ENCODE measurements at places on chromosomes 4 and X. TPM values are rescaled to one million over a fixed set of nuclear protein-coding genes. Genes with fewer than 3 reads are reported as not detected.
A peak's percentile ranks its signal among the peaks of the same experiment; 100 is the strongest.

- no peak for DNase-seq
Measured at GRCh38 chr4:10816571-10816970, 132.0 kb upstream of the CLNK start.

DNA sequence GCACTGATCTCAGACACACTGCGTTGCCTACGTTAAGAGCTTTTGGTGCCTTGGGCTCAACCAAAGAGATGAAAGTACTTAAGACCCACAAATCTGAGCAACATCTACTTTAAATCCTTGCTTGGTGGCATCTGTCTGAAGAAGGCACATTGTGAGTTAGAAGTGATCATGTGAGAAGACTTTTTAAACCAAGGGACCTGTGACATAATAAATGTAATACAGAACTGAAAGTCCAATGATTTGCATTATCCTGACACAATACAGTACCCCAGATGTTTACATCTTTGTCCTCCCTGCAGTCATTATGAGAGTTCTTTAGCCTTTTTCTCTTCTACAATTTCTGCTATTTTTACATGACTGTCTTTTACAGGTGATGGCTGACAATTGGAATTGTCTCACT, 96.7 kb upstream of the FTHL17 start:
- DNase-seq: no peak

DNA sequence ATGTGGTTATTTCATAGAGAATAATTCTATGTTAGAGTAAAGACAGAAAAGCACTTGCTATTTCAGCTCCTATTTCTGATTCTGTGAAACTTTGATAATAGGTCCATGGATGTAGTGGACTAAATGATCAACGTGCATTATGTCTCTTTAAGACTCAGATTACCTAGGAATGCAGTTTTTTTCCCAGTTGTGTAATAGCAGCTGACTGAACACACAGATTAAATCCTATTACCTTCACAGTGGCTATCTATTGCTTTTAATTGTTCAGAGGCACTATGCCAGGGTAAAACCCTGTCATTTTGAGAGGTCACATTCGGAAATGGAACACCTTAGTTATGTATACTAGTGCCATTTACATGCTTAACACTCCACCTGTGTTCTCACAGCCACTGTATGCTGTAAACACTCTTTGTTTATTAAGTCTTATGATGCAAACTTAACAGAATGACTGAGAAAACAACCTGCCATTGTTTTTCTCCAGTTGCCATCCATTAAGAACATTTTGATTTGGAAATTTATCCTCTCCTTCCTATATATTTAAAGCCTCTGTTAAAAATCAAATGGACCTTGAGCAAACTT, 70.5 kb downstream of the HPGD start:
- no peak for DNase-seq

DNA sequence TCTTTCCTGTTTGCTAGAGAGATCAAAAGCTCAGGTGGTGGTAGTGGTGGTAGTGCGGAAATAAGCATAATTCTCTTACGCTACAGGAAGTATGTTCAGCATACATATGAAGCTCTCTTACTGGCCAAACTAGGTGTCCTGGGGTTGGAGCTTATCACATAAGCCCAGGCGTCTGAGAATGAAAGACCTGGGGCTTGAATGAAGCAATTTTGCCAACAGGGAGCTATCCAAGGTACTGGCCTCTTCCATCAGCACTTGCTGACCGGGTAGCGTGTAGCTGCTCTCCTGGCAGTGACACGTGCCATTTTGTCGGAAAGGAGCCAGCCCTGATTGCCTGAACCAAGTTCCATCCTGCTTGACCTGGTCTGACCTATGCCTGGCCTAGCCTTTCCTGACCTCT, 65.9 kb upstream of the HPF1 start:
- DNase-seq: peak; percentile 33

GRCh38 chr4:100431416-100431815, 86.4 kb downstream of the EMCN start:
- no peak for DNase-seq

DNA sequence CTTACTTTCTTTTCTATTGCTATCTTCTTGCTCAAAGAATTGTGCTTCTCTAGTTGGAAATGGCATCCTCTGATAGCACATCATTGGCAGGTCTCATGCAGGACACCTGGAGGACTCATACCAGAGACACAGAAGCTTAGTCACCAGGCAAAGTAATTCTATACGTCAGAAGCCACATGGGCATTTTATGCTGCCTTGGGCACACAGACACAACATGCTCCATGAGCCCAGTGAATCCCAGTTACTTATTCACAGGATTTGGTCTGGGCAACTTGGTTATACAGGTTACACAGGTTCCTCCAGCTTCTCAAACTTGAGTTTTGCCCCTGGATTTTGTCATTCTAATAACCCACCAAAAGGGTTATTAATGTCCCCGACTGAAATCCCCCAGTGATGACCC, 7.1 kb downstream of the RASSF6 start:
- DNase-seq: no peak

- no peak for DNase-seq
Measured at GRCh38 chrX:54715621-54716020, 82.4 kb downstream of the ITIH6 start.

GRCh38 chrX:143615851-143616250, 20.1 kb downstream of the SLITRK4 start:
- no peak for DNase-seq

GRCh38 chrX:35122756-35123155, 180.2 kb downstream of the FAM47B start:
- DNase-seq: no peak

DNA sequence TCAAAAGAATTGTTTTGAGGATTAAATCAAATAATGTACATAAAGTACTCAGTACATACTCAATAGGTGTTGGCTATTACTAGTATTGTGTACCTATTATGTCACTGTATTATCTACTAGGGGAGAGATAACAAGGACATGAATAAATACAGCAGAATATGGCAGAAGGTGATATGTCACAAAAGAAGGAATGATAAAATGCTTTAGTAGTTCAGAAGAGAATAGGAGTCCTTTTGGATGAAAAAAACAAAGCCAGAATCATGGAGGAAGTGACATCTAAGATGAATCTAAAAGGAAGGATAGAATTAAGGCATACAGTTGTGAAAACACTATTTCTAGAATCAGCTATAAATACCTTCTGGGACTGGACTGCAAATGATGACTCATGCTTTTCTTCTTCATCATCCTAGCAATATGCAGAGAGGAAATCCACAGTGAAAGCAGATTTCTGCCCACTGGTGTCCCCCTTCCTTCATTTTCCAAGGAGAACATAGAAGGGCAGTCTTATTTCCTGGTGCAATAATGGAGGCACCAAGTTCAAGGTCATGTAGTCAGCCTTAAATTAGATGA, 98.7 kb downstream of the GLUD2 start:
- DNase-seq: no peak

DNA sequence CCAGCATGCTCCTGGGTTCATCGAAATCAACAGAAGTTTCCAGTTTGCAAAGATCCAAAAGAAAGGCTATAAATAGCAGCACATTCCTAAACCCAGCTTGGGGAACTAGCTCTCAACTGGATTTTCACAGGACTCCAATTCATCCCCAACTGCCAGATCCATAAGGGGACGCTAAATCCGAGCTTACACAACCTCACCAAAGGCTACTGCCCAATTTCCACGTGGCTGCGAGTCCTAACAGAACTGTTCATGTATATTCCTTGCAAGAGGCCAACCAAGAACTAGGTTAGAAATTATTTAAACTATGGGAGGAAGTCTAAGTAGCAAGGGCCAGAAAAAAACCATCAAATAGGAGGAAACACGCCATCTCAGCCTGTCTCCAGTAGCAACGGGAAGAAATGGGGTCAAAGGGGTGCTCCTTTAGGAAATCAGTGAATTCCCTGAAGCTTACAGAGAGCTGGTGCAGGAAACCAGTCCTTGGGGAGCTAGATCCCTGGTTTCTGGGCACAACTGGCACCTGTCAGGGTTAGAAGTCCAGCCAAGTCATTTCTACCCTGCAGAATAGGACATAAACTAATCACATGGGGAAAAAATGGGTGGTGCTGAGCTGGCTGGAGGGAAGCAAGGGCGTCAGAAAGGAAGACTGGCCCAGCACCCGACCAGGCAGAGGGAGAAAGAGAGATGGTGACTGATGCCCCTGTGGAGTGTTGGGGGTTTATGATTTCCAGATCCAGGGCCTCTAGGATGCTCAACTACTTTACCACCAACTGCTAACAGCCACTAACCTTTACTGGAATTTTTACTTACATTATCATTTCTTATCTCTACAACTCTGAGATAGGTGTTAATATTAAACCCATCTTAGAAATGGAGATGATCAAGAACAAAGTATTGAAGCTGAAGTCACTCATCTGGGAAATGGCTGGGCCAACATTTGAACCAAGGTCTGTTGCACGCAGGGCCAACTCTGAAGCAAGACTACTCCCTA, 20.5 kb downstream of the RELL1 start:
- DNase-seq: no peak

DNA sequence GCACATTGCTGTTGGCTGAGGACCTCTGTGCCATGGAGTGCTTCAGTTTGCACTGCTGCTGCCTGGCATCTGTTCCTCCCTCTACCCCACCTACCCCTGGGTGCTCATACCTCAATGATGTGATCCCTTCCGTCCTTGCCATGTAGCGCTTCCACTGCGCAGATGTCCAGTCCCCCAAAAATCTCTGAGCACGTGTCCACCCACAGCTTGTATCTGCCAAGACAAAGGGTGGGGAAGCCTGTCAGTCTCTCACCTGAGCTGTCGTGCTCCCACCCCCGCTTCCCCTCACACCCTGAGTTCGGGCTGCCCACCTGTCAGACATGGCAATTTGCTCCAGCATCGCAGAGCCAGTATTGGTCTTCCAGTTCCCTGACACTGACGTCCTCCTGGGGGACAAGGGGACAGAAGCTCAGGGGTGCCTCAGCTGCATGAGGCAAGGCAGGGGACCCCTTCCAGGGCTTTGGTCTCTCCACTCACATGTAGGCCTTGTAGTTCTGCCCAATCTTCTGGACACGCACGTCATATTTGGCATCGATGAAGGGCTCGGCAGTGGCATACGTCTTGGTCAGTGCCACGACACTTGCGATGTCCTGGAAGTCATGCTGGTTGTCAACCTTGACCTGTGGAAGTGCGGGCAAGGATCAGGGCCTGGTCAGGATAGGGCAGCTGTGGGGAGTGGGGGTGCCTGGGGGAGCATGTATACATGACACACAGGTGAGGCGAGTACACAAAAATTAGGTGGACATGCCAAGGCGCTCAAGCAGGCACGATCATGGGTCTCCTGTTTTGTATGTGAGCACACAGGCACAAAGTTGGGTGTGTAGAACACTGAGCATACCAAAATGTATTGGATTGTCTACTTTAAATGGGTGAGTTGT, 6.0 kb upstream of the TIMP1 start:
- no peak for DNase-seq

DNA sequence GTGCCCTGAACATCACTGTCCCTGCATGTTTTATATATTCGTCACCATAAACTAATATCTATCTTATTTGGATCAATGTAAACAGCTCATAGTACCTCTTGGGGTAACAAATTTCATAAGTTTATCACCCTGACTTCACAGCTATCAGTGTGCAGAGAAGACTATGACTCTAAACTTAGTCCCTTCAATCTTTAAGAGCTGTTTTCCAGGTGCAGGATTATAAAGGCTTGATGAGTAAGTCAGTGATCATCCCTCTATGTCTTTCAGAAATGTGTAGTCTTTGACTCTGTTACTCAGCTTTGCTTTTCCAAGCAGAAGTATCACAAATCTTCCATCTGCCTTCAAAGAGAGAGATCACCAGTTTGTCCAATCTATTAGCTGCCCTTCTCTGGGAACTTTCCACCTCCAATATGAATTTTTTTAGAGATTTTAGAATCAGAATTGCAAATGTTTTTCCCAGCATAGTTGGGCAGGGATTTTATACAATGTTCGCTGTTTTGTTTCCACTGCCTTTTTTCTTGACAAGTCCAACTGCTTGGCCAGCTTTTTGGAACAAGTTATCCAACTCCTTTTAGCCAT, 45.1 kb upstream of the TSPAN7 start:
- DNase-seq: no peak

DNA sequence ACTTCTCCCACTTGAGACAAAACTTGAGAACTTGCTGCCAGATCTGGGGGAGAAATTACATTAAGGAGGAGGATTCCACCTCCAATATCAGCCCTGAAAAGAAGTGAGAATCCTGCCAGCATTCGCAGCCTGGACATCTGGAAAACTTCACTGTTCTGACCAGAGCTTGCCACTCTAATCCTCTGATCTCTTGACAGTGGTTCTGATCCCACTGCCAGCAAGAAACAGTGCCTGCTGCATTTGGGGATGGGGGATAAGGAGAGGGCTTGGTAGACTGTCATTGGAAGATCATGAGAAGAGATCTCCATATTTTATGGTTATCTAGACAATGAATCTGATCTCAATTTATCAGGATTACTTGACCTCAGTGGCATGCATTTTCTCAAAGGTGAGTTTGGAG, 49.8 kb upstream of the TMEM33 start:
- DNase-seq: no peak

- DNase-seq: no peak
Measured at GRCh38 chr4:179447308-179447707, 2005.1 kb upstream of the AGA start.

DNA sequence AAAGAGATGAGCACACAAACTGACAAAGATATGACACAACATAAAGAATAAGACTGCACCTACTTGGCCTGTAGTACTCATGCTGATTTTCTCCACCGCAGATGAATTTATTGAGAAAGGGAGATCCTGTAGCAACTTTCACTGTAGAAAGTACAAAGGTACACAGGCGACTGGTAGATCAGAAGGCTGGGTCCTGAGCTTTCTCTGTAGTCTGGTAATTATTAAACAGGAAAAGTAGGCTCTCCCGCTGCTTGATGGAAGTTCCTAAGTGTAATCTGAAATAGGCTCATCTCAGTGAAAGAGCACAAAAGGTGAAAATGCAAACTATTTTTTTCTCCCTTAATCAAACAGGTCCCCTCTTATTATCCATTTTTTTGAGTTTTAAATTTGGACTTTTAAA, at the start of gene ADH6:
ADH6 (minus strand) TSS at position 175 of the 400 bp plus-strand sequence; CDS start at position 81, 94 bp downstream.
- no peak for DNase-seq

GRCh38 chr4:119233750-119234149, 21.2 kb downstream of the USP53 start:
- no peak for DNase-seq

GRCh38 chrX:43958529-43958928, 14.7 kb downstream of the NDP start:
- no peak for DNase-seq

GRCh38 chrX:132689612-132690563, 201.1 kb upstream of the MBNL3 start:
- DNase-seq: no peak

LRRC66 gene
- 0.12 TPM for total RNA-seq

TKTL1 gene
- total RNA-seq: 0.06 TPM

PROM1 gene
- total RNA-seq: 2.1 TPM

NAA11 gene
- not detected for total RNA-seq

F11 gene
- total RNA-seq: 98.4 TPM

WFS1 gene
- 15.6 TPM for total RNA-seq

KLF3 gene
- total RNA-seq: 37.6 TPM

SPANXD gene
- not detected for total RNA-seq

GPM6B gene
- 0.20 TPM for total RNA-seq
